ENCODE measurements at places on chromosomes 3 and 15. TPM values are rescaled to one million over a fixed set of nuclear protein-coding genes. Genes with fewer than 3 reads are reported as not detected.
A peak's percentile ranks its signal among the peaks of the same experiment; 100 is the strongest.

Gene HES1
- 230 TPM for total RNA-seq

- DNase-seq = peak; percentile 1
Observed at GRCh38 chr3:44099566-44100297, 142.0 kb upstream of the TOPAZ1 start.

Gene CPEB1
- total RNA-seq = 3.7 TPM

DNA sequence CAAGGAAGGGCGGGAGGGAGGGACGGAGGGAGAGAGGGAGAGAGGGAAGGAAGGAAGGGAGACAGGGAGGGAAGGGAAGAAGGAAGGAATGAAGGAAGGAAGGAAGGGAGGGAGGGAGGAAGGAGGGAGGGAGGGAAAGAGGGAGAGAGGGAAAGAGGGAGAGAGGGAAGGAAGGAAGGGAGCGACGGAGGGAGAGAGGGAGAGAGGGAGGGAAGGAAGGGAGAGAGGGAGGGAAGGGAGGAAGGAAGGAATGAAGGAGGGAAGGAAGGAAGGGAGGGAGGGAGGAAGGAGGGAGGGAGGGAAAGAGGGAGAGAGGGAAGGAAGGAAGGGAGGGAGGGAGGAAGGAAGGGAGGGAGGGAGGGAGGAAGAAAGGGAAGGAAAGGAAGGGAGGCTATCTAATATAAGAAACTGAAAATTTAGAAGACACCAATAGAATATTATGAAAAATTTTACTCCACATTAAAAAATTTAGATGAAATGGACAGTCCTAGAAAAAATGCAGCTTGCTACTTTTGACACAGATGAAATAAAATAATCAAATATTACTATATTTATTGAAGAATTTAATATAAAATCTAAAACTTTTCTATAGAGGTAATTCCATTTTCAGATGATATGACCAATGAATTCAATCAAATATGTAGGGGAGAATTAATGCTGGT is 280.3 kb upstream of the SLITRK3 start:
- no peak for DNase-seq

DNA sequence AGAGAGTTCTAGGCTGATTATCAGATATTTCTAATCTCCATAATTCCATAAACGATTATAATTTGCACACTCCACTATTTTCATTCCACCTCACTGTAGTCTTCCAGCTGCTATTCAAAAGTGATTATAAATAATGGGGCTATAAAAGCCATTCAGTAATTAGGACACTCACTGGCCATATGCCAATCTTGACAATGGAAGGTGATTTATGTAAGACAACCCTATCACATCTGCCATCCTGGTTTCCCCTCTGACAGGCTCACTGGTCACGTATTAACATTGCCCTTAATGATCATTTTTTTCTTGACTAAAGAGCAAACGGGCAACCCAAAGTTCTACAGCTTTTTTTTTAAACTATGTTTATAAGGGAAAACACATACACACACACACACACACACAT is 402.4 kb downstream of the MAGI1 start:
- no peak for DNase-seq

- no peak for DNase-seq
Observed at GRCh38 chr3:52195823-52196331, 2.1 kb upstream of the ALAS1 start.

Gene SLC38A3
- total RNA-seq = 0.34 TPM

DNA sequence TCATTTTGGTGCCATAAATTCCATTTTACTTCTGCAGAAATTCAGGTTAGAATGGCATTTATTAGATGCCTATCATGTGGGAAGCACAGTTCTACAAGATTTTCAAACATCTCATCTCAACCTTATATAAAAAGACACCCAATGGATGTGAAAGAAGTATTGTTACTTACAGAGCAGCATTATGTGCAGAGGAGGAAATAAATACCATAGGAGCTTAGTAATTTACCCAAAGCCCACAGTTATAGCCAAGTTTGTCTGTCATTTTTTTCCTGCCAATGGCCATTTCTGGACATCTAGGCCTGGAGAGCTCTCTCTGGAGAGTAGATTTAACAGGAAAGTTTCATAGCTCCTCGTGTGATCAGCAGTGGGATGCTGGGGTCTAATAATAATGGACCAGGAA is 659.4 kb upstream of the NAALADL2 start:
- DNase-seq = no peak

Gene AADAC
- not detected for total RNA-seq

Gene TXNRD3
- total RNA-seq = 12.3 TPM

- no peak for DNase-seq
Observed at GRCh38 chr3:29004885-29005599, 275.8 kb upstream of the RBMS3 start.

Gene MOBP
- not detected for total RNA-seq

DNA sequence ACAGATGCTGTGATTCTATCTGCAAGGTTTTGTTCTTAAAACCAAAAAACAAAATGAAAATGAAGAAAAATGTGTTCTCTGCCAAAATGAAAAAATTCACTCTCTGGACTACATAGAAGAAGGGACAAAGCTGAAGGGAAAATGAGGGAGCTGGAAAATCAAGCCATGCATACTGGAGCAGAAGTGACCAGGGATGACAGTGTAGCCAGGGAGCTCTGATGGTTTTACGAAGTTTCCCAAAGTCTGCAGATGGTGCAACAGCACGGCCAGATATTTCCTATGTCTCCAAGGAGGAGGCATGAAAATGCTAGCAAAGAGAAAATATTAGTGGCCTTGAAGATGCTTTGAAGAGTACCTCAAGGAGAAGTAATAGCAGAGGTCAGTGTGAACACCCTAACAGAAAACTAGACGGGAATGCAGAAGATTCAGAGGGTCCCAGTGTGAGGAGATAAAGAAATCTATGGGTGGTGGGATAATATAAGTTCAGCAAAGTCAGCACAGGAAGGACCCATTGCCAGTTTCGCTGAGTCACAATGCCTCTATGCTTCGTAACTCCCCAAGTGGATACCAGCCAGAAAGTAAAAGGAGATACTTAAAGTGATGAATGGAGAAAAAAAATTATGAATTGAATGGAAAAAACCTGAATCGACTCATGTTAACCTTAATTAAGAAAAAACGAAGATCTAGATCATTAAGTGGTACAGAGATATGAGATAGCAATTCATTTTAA is 39.0 kb upstream of the POMGNT2 start:
- no peak for DNase-seq

Gene EBLN2
- total RNA-seq = 11.0 TPM

- no peak for DNase-seq
Observed at GRCh38 chr3:189797103-189797750, 166.0 kb downstream of the TP63 start.

GRCh38 chr15:90138071-90138833 is 36.0 kb upstream of the IDH2 start:
- no peak for DNase-seq

DNA sequence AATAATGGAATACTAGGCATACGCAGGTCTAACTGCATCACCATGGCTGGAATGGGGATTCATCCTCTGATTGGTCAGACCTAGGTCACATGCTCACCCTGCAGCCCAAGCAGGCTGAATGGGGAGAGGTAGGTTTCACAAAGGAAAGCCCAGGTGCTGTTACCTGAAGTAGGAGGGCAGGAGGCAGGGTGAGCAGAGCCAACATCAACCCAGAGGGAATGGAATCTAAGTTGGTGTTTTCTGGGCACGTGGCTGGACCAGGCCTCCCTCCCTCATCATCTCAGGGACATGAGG is 6.7 kb upstream of the H1-8 start:
- no peak for DNase-seq

GRCh38 chr15:98433346-98433745 is 215.0 kb upstream of the IGF1R start:
- DNase-seq = no peak

- no peak for DNase-seq
Observed at GRCh38 chr15:64767203-64767602, 8.2 kb downstream of the RBPMS2 start.

Gene GP9
- total RNA-seq = not detected

DNA sequence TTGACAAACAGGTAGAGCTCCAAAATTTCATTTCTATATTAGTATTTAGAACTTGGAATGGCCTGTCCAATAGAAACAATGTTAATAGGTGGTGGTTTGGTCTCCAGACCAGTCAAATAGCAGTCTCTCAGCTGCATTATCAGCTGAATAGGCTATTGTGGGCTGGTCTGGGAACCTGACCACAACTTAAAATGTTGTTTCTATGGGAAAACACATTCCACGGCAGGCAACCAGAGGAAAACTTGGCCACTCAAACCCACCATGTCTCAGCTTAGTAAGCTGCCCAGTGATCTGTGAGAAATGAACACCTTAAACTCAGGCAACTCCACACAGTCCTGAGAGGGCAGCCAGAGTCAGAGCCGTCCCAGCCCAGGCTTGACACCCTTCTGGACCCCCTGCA is 20.4 kb downstream of the FBN1 start:
- DNase-seq = no peak

DNA sequence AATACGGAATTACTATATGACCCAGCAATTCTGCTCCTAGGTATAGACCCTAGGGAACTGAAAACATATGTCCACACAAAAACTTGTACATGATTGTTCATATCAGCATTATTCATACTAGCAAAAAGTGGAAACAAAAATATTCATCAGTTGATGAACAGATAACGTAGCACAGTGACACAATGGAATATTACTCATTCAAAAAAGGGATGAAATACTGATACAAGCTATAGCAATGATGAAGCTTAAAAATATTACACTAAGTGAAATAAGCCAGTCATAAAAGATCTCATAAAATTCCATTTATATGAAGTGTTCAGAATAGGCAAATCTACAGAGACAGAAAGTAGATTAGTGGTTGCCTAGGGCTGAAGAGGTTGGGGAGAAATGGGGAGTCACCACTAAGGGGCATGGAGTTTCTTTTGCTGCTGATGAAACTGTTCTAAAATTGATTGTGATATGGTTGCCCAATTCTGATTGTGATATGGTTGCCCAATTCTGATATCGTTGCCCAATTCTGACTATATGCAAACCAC is 10.5 kb downstream of the C15orf61 start:
- DNase-seq = no peak

- DNase-seq = no peak
Observed at GRCh38 chr3:40768536-40768935, 243.8 kb downstream of the ZNF621 start.

- DNase-seq = no peak
Observed at GRCh38 chr15:101433396-101433795, 56.1 kb downstream of the PCSK6 start.

Gene NR1I2
- total RNA-seq = 1.2 TPM

DNA sequence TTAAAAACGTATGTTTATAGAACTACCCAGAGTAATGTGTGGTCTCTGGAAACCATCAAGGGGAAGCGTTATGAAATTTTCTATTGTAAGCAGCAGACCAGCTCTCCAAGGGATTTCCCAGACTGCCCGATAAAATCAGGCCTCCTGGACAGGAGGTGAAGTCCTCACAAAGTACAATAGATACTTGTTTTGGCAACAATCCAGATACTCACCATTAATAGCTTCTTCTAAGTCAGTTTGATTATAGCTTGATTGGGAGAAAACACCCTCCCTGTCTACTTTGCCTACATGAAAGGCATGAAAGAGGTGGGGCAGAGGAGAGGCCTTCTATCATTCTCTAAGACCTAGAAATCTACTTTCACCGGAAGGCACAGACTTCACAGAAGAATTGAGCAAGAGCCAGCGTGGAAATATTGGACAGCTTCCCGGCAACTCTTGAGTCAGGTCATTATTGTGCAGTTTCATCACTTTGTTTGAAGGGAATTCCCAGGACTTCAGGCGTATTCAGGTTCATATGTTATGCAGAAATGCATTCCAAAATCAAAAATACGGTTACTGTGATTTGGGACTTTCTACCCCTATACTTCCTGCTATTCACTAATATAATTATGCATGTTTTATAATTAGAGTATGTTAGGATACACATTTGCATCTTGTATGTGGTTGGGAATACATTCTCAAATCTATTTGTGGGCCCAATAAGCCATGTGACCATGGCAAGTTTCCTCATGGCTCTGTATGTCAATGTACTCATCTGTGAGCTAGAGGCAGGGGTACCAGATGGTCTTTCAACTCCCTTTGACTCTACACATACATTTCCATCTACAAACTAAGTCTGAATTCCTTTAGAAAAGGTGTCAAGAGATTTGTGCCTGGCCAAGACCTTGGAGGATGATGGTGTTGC is 103.5 kb downstream of the CD47 start:
- DNase-seq = peak; percentile 87

DNA sequence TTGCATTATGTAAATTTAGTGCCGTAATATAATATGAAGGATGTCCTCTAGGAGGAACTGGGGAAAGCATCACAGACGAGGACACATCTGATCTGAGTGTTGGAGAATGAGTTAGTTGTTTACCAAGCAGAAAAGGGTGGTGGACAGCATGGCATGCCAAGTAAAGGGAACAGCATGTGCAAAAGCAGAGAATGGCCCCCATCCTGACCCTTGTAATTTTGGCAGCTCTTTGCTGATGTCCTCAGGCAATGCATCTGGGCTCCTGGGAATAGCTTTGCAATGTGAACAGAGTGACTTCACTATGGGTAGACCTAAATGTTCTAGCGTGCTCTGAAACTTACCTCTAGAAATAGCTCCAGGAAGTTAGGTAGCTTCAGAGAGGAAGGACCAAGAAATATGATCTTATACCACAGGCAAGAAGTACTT is 263.3 kb downstream of the LPP start:
- DNase-seq = no peak

GRCh38 chr3:48918388-48919214 is at the start of gene ARIH2:
TSS of gene ARIH2 (plus strand) at chr3:48918842. CDS start at chr3:48927559, 8,717 bp downstream.
- DNase-seq = peak; percentile 93

DNA sequence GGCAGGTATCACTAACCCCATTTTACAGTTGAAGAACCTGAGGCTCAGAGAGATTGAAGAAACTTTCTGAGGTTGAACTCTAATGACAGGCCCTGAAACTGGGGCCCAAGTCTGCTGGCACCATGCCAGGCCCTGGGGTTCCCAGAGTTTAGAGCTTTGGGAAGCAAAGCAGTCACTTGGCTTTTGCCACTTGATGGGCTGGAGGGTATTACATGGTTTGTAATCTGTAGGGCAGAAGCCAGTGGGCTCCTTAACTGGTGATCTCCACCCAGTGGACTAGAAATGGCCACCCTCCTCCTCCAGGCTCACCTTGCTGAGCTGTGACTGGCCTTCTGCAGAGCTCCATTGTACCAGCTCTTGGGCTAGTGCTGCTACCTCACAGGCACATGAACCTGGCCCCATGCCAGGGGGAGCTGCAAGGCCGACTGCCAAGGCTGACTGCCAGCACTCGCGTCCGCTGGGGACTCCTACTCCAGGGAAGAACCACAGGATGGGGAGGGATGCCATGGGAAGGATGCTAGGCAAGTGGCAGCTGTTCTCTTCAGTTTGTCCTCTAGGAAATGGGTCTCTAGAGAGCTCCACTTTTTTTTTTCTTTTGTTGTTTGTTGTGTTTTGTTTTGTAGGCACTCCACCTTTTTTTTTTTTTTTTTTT is 104.8 kb downstream of the ETFA start:
- peak; percentile 74 for DNase-seq

Gene CXCR6
- 3.1 TPM for total RNA-seq

DNA sequence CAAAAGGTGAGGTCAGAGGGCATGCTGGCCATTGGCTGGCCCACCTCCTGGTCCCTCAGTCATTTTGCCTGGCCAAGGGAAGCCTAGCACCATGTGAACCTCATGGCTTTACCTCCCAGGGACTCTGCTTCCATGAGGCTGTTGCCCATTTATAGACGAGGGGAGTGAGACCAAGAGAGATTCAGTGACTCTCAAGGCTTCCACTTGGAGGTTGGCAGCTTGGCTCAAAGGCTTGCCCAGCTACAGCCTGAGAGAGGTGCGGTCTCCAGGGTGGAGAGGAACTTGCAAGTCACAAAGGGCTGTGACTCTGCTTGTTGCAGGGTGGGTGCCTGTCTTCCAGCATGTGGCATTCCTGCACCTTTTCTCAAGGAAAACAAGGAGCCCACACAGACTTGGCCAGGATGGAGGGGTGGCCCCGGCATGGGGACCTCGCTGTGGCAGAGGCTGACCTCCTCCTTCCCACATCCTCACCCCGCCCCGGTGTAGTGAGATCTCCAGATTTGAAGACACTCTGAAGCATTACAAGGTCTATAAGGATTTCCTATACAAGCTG is 24.5 kb downstream of the CFAP100 start:
- DNase-seq = no peak

All from ureter (tissue), 1 donor.